ENCODE measurements at places on chromosomes 11 and 22.

DNA sequence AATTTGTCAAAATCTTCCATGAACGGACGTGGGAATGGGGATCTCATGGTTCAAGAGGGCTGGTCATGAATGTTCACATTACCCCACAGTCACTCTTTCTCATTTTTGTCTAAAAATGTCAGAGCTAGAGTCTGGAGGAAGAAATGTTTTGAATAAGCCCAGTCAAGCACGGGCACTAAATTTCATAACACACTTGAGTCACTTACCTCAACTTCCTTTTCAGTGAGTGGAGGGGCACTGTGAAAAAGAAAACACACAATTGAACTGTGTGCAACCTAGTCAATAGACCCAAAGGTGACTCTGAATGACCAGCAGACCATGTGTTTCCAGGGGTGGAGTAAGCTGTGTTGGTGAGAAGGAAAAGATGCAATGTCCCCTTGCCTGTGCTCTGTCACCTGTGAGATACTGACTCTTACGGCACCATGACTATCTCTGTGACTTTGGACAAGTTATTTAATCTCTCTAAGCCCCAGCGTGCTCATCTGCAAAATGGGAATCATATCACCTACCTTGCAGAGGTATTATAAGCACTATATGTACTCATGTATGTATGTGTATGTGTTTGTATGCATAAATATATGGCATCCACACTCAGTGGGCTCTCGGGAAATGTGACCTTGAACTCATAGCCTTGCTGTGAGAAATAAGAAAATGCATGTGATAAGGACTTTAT, 38.2 kb upstream of the LYVE1 start:
- peak; percentile 77 for DNase-seq

GRCh38 chr22:41264408-41264941, 21.5 kb downstream of the RANGAP1 start:
- no peak for DNase-seq

DNA sequence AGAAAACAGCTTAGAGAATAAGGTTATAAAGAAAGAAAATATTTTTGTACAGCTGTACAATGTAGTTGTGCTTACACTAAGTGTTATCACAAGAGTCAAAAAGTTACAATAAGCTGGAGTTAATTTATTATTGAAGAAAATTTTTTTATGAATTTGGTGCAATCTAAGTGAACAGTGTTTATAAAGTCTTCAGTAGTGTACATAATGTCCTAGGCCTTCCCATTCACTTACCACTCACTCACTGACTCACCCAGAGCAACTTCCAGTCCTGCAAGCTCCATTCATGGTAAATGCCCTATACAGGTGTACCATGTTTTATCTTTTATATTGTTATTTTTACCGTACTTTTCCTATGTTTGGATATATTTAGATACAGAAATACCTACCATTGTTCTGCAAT, 34.7 kb downstream of the GDPD4 start:
- DNase-seq: peak; percentile 41

GRCh38 chr11:134513585-134514120, 101.6 kb upstream of the B3GAT1 start:
- no peak for DNase-seq

- no peak for DNase-seq
Measured at GRCh38 chr11:10518891-10519290, 22.1 kb downstream of the RNF141 start.

- no peak for DNase-seq
Measured at GRCh38 chr11:65920372-65920802, 1.2 kb downstream of the DRAP1 start.

DNA sequence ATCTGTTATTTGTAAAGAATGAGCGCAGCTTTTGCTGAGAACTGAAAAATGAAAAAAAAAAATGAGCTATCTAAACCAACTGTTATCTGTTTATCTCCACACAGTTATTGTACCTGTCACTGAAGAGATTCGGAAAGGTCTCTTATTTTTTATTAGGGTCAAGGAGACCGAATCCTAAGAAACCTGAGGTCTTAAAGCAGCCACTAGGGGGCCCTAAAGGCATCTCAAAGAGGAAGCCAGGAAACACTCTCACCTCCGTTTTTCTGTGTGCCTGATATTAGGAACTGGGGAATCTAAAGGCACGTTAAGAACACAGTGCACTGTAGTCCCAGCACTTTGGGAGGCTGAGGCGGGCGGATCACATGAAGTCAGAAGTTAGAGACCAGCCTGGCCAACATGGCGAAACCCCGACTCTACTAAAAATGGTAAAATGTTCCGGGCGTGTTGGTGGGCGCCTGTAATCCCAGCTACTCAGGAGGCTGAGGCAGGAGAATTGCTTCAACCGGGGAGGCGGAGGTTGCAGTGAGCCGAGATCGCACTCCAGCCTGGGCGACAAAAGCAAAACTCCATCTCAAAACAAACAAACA, 3.5 kb upstream of the LARGE1 start:
- peak; percentile 60 for DNase-seq

DNA sequence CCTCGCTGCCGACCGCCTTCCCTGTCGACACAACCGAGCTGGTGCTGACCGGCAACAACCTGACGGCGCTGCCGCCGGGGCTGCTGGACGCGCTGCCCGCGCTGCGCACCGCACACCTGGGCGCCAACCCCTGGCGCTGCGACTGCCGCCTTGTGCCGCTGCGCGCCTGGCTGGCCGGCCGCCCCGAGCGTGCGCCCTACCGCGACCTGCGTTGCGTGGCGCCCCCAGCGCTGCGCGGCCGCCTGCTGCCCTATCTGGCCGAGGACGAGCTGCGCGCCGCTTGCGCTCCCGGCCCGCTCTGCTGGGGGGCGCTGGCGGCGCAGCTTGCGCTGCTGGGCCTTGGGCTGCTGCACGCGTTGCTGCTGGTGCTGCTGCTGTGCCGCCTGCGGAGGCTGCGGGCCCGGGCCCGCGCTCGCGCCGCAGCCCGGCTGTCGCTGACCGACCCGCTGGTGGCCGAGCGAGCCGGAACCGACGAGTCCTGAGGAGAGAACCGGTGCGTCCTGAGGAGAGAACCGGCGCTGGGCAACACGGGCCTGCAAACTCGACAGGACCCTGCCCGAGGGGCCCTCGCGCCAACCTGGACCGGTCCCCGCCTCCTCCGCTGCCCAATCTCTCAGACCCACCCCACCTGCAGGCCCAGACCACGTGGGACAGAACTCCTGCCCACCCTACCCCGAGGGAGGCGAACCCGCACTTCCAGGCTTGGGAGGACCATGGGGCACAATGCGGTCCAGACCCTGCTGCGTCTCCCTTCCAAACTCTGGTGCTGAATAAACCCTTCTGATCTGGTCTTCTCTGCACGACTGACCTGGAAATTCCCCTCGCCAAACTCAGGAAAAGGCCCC, 866 bp downstream of the GP1BB start:
- no peak for DNase-seq

DNA sequence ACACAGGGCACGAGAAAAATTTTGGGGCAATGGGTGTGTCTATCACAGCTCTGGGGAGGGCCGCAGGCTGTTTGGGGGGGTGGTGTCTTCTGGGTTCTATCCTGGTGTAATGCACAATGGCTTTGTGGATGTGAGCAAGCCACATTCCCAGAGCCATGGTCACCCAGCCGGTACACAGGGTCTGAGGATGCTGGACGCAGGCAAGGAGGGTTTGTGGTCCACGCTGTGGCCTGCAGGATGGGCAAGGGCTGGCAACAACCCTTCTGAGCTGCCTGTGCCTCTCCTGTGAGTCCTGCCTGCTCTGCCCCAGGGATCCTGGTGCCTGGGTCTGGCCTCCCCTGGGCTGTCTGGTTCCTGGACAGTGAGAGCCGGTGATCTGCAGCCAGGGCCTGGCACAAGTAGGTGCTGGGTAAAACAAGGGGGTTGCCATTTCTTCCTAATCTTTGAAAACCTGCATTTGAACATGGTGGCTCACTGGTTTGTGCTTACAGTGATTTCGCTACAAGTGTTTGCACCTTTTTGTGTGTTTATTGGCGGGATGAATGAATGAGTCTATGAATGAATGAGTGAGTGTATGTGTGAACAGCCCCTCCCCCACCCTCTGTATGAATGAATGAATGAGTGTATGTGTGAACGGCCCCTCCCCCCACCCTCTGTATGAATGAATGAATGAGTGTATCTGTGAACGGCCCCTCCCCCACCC, 4.4 kb upstream of the MRPL23 start:
- DNase-seq: no peak

- no peak for DNase-seq
Measured at GRCh38 chr22:44692662-44693007, 9.4 kb upstream of the PRR5 start.

- DNase-seq: no peak
Measured at GRCh38 chr22:18968011-18968749, 32.1 kb upstream of the PRODH start.

GRCh38 chr11:116326146-116326545, 446.6 kb downstream of the BUD13 start:
- no peak for DNase-seq

DNA sequence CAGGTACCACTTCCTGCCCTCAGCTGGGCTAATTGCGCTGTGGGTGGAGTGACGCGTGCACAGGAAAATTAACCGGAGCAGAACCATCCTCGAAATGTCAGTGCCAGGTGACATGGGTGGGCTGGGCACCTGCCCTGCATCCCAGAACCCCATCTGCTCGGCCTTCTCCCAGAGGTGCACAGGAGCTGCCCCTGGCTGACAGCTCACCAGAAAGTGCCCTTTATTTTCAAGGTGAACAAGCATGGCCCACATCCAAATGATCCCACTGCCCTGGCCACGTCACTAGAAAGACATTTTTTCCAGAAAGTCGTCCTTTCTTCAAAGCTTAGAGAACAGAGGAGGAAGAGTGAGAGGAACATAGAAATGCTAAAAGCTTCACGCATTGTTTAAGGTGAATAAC, 4.1 kb upstream of the ELFN2 start:
- no peak for DNase-seq

- DNase-seq: peak; percentile 88
Measured at GRCh38 chr11:27861706-27862430, 161.6 kb upstream of the BDNF start.

GRCh38 chr11:86245369-86246292, 1.1 kb downstream of the EED start:
- DNase-seq: peak; percentile 28

DNA sequence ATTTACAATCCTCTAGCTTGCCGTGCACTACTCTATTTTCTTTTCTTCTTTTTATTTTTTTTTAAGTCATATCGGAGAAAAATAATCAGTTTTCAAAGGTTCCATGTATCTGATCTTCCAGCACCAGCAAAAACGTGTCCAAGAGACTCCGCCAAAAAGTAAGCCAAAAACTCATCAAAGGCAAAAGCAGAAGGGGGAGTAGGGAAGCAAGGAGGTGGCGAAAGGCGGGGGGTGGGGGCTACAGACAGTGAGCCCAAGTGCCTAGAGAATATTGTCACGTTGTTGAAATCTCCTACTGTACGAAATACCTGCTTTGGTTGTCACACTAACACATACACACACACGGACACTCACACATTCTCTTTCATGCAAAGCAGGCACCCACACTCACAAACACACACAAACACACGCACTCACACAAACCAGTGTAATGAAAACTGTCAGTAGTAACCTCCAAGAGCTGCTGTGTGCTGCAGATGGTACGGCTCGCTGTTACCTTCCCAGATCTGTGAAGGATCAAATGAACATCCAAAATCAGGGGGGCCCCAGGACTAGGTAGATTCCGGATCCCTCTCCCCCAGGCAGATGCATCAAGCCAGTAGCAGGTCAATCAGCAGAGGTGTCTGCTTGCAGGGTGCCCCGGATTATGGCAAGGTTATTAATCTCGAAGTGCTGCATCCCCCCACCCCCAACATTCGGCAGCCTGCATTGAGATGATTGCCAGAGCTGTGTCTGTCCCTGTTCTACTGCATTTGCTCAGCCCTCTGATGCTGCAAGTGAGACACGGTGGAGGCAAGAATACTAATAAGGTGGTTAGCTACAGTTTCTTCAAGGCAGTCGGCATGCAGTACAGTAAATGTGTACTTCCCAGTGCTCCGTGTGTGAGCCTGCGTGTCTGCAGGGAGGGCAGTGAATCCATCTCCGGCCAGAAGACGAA, at the start of gene LRRC4C:
LRRC4C (minus strand) TSS at position 188 of the 937 bp plus-strand sequence.
- no peak for DNase-seq

GRCh38 chr11:70367071-70367470, 31.3 kb upstream of the CTTN start:
- DNase-seq: no peak

DNA sequence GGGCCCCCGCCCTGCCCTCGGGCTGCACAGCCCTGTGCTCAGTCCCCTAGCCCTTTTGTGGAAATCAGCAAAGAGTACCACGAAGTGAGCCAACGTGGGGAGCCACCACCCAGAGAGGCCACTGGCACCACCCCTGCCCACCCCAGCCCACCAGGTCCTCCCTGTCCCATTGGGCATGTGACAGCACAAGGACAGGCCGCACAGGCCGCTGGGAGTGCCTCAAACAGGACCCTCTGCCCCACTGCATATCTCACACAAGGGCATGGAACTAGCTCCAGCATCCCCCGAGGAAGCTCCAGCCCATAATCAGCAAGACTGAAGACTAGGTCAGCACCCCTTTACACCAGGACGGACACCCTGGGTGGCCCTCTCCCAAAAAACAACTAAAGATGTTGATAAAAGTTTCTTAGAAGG, 29.7 kb downstream of the GNB1L start:
- no peak for DNase-seq

DNA sequence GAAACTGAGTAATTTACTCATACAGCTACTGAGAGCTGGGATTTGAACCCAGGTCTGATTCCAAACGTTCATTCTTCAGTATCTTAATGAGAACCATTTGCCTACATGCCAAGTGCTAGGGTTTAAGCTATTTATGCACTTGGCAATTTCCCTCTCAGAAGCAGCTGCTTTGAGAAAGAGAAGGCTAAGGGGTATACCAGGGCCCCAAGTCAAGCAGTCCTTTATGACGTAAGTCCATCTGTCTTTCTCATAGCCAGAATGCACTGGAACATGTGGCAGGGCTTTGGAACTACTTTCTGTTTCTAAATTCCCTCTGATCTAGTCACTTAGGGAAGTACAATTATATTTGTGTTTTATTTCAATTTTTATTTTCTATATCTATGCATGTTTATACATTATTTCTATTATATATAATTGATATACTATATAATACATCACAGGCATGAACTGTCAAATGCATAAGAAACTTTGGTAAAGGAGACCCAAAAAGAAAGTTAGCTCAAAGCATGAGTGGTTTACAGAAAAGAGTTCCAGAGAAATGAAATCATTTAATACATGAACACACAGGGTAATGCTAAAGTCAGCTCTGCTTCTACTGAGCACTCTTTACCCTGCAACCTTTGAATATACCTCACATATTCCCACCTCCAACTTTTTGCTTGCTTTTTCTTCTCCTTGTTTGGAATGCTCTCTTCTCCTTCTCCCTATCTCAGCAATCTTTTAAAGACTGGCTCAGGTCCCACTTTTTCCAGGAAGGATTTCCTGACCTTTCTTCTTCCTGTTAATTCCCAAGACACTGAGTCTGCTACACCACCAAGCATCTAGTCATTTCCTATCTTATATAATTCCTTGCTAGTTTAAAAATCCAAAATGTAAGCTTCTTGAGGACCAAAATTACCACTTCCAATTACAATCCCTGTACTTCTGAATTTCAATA, 80.5 kb upstream of the GDPD4 start:
- no peak for DNase-seq

DNA sequence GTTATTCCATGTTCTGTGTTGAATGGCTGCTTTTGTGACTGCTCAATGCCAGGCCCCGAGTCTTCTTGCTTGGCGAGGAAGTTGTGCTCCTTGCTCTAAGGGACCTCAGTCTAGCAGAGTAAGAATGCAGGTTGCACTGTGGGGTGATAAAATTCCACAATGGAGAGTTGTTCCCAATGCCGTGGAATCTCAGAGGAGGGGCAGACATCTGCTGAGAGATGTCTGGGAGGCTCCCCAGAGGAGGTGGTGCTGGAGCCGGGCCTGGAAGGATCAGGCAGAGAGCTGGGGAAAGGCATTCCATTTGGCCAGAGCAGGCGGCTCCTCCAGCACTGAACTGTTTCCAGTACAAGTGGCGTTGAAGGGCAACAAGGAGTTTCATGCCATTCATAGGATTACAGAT, 55.2 kb downstream of the ST3GAL4 start:
- DNase-seq: no peak
